ENCODE measurements at places on chromosomes 5 and 9.
A peak's percentile ranks its signal among the peaks of the same experiment; 100 is the strongest.

DNA sequence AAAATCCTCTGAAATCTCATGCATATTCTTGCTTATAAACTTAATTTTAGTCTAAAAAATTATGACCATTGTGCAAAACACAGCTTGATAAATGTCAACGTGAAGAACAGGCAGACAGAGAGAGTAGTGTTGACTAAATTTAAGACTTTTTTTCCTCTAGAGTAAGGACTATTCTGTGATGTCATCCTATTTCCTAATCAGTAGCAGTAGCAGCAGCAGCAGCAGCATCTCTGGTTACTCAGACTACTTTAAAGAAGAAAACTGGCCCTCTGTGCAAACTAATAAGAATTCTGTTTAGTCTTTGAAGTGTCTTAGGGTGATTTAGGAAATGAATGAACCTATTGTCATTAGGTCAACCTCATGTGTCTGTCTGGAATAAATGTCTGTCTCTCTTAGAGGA, 403.0 kb downstream of the HINT1 start:
- DNase-seq: peak; percentile 18

- DNase-seq: no peak
Observed at GRCh38 chr5:154722936-154723335, 32.2 kb upstream of the LARP1 start.

- DNase-seq: no peak
Observed at GRCh38 chr9:117091529-117091928, 323.3 kb downstream of the ASTN2 start.

DNA sequence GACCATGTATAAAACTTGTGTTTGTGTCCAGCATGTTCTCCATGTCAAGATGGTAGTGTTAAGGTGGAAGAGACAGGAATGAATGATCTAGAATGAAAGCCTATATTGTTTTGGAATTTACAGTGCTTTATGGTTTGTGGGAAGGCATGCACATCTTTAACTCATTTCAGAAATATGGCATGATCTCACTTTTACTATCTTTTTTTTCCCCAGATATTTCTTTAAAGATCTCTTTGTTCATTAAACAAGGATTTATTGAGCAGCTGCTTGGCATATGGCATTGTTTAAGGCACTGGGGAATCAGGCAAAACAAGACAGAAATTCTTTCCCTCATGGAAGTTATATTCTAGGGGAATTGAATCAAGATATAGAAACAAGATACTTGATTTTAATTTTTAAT, 51.7 kb downstream of the SLC12A2 start:
- DNase-seq: no peak

DNA sequence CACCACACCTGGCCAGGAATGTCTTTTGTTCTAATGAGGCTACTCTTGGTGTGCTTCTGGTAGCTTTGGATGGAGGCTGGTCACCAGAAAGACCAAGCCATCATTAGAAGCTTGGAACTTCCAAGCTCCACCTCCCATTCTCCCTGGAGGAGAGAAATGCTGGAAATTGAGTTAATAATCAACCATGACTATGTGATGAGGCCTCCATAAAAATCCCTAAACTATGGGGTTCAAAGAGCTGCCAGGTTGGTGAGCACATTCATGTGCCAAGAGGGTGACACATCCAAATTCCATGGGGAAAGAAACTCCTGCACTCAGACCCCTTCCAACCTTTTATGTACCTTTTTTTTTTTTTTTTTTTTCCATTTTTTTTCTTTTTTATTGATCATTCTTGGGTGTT, 105.5 kb upstream of the SPATA31C2 start:
- no peak for DNase-seq

GRCh38 chr9:95938724-95939123, 63.2 kb downstream of the ERCC6L2 start:
- no peak for DNase-seq

- DNase-seq: no peak
Observed at GRCh38 chr9:73775757-73776156, 624.1 kb downstream of the ANXA1 start.

GRCh38 chr5:1471997-1472963, 27.0 kb upstream of the SLC6A3 start:
- no peak for DNase-seq

DNA sequence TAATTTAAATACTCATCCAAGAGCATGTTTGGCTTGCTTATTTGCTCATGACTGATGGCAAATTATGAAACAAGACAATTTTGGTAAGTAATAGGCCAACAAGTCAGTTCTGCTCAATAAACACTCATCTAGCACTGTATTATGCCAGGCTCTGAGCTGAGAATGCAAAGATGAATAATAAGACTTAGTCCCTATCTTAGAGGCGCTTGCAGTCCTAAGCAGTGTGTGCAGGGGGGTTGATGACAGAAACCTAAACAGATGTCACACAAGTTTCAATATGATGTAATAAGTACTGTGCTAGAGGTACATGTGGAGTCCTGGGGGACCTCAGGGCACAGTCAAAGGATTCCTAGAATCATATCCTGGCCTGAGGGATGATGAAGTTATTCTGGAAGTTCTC, 287.6 kb upstream of the ADRA1B start:
- DNase-seq: no peak

GRCh38 chr5:157729858-157730257, 1.4 kb upstream of the THG1L start:
- no peak for DNase-seq

- DNase-seq: no peak
Observed at GRCh38 chr5:155023320-155023719, 9.8 kb downstream of the KIF4B start.

GRCh38 chr5:1502046-1502736, 21.6 kb downstream of the LPCAT1 start:
- no peak for DNase-seq

- no peak for DNase-seq
Observed at GRCh38 chr5:18526792-18527405, 892.6 kb downstream of the TAF11L14 start.

- DNase-seq: peak; percentile 47
Observed at GRCh38 chr5:32964261-32964660, 253.1 kb downstream of the NPR3 start.

- no peak for DNase-seq
Observed at GRCh38 chr9:21852754-21853153, 50.3 kb downstream of the MTAP start.

GRCh38 chr5:174396541-174396940, 327.8 kb upstream of the MSX2 start:
- no peak for DNase-seq

GRCh38 chr9:21684831-21685362, 117.5 kb upstream of the MTAP start:
- peak; percentile 56 for DNase-seq

DNA sequence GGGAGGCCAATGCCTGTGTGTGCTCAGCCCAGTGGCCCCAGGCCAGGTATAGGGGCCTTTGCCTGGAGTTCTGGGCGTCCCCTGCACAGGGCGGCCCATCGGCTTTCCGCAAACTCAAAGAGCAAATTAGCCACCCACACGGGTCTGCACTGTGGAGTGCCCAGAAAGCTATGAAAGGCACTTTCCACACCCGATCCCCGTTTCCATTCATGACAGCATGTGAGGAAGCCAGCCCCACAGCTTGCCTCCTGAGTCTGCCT, 5.2 kb downstream of the DBH start:
- DNase-seq: no peak

- peak; percentile 83 for DNase-seq
Observed at GRCh38 chr5:87127426-87127825, 140.3 kb upstream of the RASA1 start.

GRCh38 chr5:180775624-180776023, 27.0 kb downstream of the MGAT1 start:
- DNase-seq: no peak

DNA sequence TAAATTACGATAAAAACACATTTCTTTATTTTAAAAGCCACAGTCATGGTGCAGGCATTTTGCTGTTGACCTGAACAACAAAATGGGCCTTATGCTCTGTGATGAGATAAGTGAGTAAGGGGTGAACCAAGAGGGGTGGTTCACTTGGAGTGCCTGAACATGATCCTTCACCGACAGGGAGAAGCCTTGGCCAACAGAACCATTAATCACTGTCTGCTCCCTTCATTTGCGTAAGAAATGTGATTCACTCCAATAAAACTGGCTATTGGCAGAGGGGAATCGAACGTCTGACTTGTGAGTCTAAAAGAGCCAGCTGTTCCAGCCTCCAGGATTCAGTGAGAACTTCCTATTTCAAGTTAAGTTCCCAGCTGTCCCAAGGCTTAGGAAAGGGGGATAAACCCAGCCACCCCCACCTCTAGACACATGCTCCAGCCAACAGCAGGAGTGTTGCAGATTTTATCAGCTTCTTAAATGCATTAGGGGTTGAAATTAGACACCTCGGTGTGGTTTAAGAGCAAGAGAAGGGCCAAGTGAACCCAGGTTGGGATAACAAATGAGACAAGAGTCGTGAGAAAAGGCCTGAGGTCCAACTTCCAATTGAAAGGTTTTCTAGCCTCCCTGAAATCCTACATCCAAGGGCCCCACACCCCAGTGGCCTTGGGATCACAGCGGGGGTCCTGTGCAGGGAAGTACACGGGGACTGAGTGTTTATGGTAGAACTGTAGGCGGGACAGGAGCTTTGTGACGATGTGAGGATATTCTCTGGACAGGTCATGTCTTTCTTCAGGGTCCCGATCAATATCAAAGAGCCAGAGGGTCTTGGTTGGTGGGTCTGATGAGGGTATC, 131.4 kb upstream of the LHFPL2 start:
- peak; percentile 90 for DNase-seq

DNA sequence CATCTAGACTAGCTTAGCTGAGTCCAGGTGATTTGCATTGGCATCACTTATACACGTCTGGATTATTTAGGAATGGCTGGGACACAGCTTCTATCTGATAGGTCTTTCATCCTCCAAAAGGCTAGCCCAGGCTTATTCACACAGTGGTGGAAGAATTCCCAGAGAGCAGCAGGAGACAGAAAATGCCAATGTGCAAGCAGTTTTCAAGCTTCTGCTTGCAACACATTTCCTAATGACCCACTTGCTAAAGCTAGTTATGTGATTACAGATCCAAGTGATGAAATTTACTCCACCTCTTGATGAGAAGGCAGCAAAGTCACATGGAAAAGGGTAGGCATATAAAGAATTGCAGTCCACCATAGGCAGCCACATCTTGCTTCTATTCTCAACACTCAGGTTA, 44.2 kb upstream of the MAST4 start:
- no peak for DNase-seq

DNA sequence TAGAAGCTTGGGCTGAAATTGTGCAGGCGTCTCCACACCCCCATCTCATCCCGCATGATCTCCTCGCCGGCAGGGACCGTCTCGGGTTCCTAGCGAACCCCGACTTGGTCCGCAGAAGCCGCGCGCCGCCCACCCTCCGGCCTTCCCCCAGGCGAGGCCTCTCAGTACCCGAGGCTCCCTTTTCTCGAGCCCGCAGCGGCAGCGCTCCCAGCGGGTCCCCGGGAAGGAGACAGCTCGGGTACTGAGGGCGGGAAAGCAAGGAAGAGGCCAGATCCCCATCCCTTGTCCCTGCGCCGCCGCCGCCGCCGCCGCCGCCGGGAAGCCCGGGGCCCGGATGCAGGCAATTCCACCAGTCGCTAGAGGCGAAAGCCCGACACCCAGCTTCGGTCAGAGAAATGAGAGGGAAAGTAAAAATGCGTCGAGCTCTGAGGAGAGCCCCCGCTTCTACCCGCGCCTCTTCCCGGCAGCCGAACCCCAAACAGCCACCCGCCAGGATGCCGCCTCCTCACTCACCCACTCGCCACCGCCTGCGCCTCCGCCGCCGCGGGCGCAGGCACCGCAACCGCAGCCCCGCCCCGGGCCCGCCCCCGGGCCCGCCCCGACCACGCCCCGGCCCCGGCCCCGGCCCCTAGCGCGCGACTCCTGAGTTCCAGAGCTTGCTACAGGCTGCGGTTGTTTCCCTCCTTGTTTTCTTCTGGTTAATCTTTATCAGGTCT, at the start of gene C9orf72:
Gene C9orf72, minus strand, starts transcription at position 564 of the 716 bp plus-strand sequence. CDS start 6,361 bp downstream, outside the sequence.
- peak; percentile 63 for DNase-seq

- DNase-seq: no peak
Observed at GRCh38 chr9:120910643-120911042, 16.0 kb downstream of the TRAF1 start.

DNA sequence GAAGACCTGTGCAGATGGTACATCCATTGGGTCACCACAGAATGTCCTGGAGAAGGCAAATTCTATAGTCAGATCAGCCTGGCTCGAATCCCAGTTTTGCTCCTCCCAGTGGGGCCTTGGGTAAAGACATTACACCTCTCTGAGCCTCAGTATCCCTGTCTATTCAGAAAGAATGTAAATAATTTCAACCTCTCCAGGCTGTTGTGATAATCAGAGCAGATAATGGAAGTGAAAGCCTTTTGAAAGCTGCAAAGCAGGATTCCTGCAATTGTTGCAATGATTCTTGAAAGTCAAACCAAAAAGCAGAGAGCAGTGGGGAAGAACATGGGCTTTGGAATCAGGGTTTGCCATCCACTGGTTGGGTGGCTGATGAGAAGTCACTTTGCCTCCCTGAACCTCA, 63.2 kb downstream of the LHX2 start:
- DNase-seq: no peak

DNA sequence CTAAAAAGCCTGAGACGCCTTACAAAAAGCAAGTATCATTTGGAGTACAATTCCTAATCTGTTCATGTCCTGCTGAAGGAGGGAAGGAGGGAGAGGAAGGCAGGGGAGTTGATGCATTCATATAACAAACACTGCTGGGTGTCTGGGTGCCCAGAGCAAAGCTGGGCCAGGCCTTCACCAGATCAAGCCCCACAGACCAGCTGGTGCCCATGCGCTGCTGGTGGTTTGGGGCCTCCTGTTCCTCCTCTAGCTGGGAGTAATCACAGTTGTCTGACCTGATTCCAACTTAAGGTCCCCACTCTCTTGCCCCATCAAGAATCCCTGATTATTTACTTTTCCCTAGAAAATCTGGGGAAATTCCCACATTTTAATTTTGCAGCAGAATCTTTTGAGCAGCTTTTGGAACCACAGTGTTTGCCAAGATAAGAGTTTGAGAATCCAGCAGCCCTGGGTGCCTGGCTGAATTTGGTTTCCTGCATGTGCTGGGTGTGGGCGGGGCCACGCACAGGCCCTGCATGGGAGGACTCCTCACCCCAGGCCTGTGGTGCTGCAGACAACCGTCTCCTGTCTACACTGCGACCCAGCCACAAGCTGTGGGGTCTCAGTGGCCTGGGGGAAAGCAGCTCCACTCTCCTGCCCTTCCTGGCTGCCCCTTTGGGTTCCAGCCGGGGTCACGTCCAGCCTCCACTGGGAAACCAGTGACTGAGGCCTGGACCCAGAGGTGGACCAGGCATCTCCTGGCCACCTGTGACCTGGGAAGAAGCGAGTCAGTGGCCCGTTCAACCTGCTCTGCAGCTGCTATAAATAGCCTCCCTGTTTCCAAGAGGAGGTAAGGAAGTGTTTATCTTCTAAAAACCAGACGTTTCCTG, 47.5 kb downstream of the NEURL1B start:
- no peak for DNase-seq

DNA sequence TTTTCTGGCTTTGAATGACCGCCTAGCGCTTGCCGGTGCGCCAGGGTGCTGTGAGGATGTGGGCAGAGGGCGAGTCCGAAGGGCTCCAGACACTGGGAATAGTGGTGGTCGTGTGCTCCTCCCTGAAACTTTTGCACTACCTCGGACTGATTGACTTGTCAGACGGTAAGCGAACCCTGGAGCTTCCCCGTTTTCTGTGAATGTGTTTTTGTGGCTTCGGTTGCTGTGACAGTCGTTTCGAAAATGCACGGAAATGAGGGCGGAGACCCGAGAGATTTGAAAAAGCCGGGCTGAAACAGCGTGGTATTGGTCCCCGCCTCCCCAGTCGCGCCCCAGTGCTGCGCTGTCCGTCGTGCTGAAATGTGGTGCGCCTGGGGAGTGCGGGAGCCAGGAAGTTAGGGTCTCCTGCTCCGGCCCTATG, 102.5 kb upstream of the GABRP start:
- DNase-seq: no peak

- DNase-seq: no peak
Observed at GRCh38 chr9:116800074-116800473, 113.0 kb downstream of the TRIM32 start.

Measured in LHCN-M2 (cell line).